Common myeloid progenitor, CD34-positive (primary cell): ENCODE measurements at places on chromosomes 2 and 18.

- H3K27me3 ChIP-seq: no peaks in the 10 kb centered on the region
- H3K4me3 ChIP-seq: peak overlapping the region; percentile 64
- no peaks in the 10 kb centered on the region for H3K36me3 ChIP-seq
These were observed 485 bp upstream of the GALNT3 start for GRCh38 chr2:165794536-165794928.

DNA sequence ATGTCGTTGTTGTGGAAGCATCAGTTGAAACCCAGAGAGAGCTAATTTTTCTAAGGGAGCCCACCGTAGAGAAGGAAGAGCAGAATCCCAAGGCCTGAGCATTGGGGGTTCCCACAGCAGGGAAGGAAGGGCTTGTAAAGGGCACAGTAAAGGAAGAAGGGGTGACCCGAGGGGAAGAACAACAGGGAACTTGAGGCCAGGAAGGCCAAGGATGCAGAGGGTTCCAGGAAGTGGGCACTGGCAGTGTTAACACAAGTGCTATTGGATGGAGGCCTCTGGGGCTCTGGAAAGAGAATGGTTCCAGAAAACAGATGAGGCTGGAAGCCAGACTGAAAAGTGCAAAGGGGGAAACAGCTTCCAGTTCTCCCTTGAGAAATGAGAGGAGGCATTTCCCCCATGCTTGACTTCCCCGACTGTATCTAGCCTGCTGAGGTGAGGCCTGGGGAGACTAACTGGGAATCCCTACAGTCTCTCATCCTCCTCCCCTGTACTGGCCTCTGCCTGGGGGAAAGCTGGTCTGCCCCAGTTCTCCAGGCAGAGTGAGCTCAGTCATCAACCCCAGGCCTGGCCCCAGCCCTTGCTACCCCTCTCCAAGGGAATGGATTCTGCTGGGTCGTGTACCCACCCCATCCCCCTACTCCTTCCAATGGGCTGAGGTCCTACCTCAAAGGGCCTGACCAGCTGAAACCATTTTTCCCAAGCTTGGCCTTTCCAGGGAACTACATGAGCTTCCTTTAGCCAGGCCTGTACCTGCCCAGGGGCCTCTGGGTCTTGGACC, 43.2 kb upstream of the MRPL33 start:
- DNase-seq: no peak
- H3K36me3 ChIP-seq: no peaks in the 10 kb centered on the region
- H3K27me3 ChIP-seq: no peaks in the 10 kb centered on the region
- H3K4me3 ChIP-seq: no peak overlapping the region
- H3K4me1 ChIP-seq: peaks cover 3% of the 10 kb centered on the region
- no peak overlapping the region for H3K27ac ChIP-seq

DNA sequence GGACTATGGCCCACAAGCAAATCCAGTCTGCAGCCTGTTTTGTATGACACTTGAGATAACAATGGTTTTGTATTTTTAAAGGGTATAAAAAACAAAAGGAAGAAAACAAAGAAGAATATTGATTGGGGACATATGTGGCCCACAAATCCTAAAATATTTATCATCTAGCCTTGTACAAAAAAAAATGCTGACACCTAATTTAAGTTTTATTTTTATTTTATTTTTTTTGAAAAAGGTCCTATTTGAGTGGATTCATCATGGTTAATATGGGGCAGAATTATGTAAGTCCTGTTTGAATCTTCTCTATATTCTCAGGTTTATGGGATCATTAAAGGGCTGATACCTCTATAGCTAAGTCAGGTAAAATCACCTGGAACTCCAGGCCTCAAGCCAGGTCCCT, 525.7 kb downstream of the LRP1B start:
- H3K27ac ChIP-seq: no peak overlapping the region
- no peak for DNase-seq
- no peak overlapping the region for H3K4me3 ChIP-seq
- H3K36me3 ChIP-seq: no peaks in the 10 kb centered on the region
- no peaks in the 10 kb centered on the region for H3K27me3 ChIP-seq

DNA sequence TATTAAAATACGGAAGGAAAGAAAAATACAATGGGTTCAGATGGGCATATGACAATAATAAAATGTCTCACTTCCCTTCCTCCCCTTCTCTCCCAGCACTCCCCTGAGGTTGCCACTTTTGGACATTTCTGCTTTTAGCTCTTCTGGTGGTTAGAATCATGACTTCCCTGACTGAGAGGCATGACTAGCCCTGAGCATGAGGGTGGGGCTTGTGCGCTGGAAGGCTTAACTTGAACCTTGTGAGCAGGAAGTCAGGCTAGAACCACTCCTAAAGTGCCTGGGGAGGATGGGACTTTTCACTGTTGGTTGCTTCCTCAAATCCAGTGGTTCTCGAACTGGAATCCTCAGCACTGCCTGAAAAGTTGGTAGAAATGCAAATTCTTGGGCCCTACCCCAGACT, 19.7 kb upstream of the ARHGAP25 start:
- H3K4me3 ChIP-seq: no peak overlapping the region
- peak; percentile 61 for DNase-seq
- H3K27ac ChIP-seq: no peak overlapping the region
- H3K27me3 ChIP-seq: no peaks in the 10 kb centered on the region

- no peaks in the 10 kb centered on the region for H3K4me1 ChIP-seq
- H3K4me3 ChIP-seq: no peak overlapping the region
- no peak overlapping the region for H3K27ac ChIP-seq
- H3K36me3 ChIP-seq: no peaks in the 10 kb centered on the region
These were observed 126.2 kb downstream of the NR4A2 start for GRCh38 chr2:156206355-156206754.

GRCh38 chr2:48948400-48949125, 193.0 kb upstream of the LHCGR start:
- H3K4me3 ChIP-seq: no peak overlapping the region
- H3K36me3 ChIP-seq: no peaks in the 10 kb centered on the region
- peaks cover 2% of the 10 kb centered on the region for H3K4me1 ChIP-seq
- no peaks in the 10 kb centered on the region for H3K27me3 ChIP-seq
